ENCODE measurements at places on chromosomes 2 and 18.
A peak's percentile ranks its signal among the peaks of the same experiment; 100 is the strongest.

DNA sequence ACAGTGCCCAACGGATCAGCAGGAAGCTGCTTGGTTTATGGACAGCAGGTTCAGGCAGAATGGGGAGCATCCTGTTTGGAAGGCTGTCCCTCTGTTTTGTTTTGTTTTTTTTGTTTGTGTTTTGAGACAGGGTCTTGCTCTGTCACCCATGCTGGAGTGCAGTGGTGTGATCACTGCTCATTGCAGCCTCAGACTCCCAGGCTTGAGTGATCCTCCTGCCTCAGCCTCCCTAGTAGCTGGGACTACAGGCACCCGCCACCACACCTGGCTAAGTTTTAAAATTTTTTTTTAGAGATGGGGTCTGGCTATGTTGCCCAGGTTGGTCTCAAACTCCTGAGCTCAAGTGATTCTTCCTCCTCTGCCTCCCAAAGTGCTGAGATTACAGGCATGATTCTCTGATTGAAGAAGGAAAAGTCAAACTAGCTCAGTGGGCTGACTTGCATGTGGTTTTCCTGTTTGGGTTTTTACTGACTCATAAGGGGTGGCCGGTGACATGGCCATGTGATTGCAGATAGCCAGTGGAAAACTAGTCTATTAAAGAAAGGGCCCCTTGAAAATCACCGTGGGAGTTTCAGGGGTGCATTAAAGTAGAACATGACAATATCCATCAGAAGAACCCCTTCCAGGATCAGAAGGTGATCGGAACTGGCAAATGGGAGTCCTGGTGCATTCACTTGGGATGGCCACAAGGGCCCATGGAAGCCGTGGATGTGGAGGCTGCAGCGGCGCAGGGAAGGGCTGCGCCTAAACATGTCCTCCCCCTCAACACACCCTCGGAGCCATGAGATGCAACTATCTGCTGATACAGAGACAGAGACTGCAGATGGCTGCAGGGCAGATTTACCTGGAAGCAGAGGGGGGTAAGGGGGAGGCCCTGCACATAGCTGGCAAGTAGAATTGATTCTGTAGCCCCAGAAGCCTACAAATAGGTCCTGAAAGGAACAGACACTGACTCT, 26.5 kb downstream of the AQP12B start:
- DNase-seq: no peak

DNA sequence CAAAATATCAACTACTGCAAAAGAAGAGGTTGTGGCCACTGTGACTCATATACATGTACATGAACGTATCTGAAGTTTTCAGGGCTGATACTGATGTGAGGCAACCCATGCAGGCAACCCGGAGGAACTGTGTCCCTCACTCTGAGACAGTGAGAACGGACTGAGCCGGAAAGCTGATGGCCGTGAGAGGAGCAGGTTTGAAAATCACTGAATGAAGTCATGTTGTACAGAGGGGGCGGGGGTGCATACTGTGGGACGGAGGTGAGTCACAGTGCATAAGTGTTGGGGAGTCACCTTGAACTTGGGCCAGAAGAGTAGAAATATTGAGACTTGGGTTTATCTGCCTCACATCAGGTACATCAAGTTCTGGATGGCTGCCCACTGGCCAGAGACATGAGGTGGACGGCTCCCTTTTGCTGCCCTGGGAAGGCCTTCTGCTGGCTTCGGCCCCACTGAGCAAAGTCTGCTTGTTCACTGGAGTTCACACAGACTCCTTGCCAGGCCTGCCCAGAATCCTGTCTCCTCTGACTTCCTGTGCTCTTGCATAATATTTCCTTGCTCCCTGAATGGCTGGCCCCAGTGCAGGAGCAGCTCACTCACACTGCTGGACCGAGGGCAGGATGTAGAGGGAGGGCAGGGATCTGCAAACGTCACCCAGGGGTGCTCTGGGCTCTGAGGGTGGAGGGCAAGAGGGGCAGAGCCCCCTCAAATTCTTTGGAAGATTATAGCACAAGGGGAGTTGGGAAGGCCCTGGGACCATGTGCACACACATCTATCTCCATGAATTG, 18.1 kb downstream of the EPAS1 start:
- peak; percentile 98 for DNase-seq

- DNase-seq: no peak
These were observed 1.4 kb upstream of the HNRNPA3 start for GRCh38 chr2:177211169-177211568.

GRCh38 chr2:164000176-164000575, 264.4 kb upstream of the FIGN start:
- no peak for DNase-seq

- no peak for DNase-seq
These were observed 471.3 kb downstream of the ZEB2 start for GRCh38 chr2:144048631-144049060.

DNA sequence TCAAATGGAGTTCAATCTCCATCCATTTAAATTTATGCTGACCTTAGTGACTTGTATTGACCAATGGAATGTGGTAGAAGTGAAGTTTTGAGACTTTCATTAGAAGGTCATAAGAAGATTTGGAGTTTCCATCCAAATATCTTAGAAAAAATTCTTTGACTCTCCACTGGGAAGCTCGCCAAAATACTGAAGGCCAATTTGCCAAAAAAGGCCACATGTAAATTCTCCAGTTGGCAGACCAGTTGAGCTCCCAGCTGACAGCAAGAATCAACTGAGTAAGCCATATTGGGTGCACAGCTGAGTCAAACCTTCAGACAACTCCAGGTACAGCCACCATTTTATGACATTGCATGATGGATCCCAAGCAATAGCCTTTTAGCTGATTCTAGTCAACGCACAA, 228.3 kb upstream of the SETBP1 start:
- DNase-seq: no peak

- DNase-seq: no peak
These were observed 620.3 kb upstream of the POU3F3 start for GRCh38 chr2:104233591-104233990.

DNA sequence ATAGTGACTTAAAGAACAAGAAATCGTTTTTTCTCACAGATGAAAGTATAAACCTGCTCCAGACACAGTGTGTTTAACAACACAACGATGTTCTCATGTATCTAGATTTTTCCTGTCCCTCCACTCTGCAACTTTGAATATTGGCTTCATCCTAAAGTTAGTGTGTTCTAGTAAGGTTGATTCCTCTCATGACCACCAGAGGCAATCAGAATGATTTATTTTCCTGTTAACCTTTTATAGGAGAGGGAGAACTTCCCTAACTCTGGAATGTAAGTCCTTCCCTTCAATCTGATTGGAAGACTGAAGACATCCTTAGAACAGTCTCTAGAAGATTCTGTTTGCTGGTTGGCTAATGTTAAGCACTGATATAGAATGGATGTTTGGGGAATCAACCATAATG, 41.0 kb upstream of the TAF4B start:
- no peak for DNase-seq

DNA sequence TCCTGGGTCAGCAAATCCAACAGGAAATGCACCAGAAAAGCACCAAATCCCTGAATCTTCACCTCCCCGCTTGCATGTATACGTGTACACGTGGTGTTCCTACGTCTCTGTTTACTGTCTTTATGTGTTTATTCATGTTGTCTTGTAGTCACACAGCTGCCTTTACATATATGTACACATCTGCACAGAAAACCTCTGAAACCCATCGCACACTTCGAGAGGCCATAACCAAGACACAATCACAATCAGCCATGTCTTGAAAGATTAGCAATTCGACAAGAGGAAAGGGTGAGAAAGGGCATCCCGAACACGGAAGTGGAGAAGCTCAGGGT, 98.1 kb downstream of the PLB1 start:
- no peak for DNase-seq

- no peak for DNase-seq
These were observed 118.3 kb upstream of the DOK6 start for GRCh38 chr18:69282371-69282770.
